Adrenal gland (tissue), 19 donors: ENCODE measurements at places on chromosomes 11 and 22.

- peaks cover 9% of the 10 kb centered on the region for H3K4me1 ChIP-seq
- no peaks in the 10 kb centered on the region for H3K36me3 ChIP-seq
- no peak overlapping the region for H3K4me3 ChIP-seq
- H3K27ac ChIP-seq: no peak overlapping the region
Observed at GRCh38 chr11:16876053-16876752, 137.8 kb downstream of the C11orf58 start.

DNA sequence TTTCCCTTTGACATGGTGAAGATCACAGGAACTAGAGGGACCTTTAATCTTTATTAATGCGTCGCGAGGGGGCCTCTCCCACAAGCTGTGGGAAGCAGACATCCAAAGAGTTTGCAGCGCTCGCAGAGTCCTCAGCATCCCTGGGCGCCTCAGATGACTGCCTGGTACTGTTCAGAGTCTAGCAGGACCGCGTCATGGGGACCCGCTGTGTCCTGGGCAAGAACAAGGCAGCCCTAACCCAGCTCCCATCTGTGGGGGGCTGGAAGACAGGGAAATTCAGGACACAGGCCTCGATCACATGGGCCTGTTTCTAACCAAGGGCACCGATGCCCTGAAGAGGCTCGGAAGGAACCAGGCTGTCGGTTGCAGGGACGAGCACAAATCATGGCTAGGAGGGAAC, 40.0 kb downstream of the CACNG2 start:
- peaks cover 3% of the 10 kb centered on the region for H3K27me3 ChIP-seq
- no peaks in the 10 kb centered on the region for H3K36me3 ChIP-seq
- H3K4me3 ChIP-seq: no peak overlapping the region
- H3K27ac ChIP-seq: no peak overlapping the region

GRCh38 chr11:11290354-11290753, 62.7 kb downstream of the CSNK2A3 start:
- H3K4me3 ChIP-seq: no peak overlapping the region
- H3K27me3 ChIP-seq: no peaks in the 10 kb centered on the region
- H3K27ac ChIP-seq: no peak overlapping the region
- DNase-seq: no peak
- H3K36me3 ChIP-seq: no peaks in the 10 kb centered on the region

DNA sequence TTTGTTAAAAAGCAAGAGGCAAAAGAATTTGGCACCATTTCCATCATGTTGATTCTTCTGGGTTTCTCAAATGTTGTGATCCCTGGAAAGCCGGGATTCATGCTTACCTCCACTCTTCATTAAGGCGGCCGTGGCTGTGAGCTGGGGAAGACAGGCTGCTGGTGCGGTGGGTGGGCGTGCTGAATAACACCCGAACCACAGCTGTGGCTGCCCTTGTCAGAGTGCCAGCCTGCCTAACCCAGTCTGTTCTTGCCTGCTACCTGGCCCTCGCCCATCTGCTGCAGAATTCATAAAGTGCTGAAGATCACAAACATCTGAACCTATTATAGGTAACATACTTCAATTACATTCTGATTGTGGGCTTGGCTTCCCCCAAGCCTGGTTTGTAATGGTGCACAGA, 95.8 kb upstream of the RCN1 start:
- H3K27me3 ChIP-seq: no peaks in the 10 kb centered on the region
- H3K4me1 ChIP-seq: no peaks in the 10 kb centered on the region
- H3K27ac ChIP-seq: no peak overlapping the region
- no peaks in the 10 kb centered on the region for H3K36me3 ChIP-seq
- DNase-seq: no peak
- no peak overlapping the region for H3K4me3 ChIP-seq

GRCh38 chr11:76277298-76278175, 71.2 kb upstream of the WNT11 start:
- peak; percentile 44 for DNase-seq
- H3K27me3 ChIP-seq: no peaks in the 10 kb centered on the region
- no peaks in the 10 kb centered on the region for H3K36me3 ChIP-seq

DNA sequence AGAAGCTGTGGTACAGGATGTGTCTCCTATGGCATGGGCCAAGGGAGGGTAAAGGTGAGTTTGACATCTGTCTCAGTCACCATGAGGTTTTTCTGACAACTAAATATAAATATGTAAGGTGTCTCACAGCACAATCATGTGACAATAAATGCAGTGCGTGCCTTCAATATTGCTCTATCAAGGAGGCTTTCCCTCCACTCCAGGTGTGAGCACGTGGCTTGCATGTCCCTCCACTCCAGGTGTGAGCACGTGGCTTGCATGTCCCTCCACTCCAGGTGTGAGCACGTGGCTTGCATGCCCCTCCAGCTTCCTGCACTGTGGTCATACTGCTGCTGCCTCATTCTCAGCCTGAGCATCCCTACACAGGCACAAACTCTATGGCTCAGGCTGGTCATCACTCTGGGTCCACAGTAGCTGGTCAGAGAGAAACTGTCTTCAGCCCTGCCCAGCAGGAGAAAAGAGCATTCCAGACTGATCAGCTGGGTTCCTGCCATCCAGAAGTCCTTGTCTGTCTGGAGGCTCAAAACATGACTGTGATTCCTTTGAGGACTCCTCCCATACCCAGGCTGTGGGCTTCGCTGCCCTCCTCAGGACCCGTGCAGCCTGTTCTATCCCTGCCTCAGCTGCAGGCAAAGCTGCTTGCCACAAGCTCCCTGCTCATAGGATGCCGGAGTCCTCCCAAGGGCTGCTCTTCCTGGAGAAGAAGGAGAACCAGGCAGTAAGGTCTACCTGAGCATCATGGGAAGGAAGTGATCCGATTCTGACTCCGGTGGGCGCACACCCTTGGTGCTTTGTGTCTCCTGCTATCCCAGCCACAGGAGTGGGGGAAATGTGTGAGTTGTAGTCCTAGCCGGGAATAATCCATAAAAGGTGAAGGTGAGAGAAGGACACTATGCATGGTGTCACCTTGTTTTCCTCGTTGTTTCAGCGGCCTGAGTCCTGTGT, 33.4 kb upstream of the VPREB1 start:
- H3K36me3 ChIP-seq: no peaks in the 10 kb centered on the region
- no peak overlapping the region for H3K27ac ChIP-seq
- H3K4me3 ChIP-seq: no peak overlapping the region
- peaks cover 7% of the 10 kb centered on the region for H3K27me3 ChIP-seq
- H3K4me1 ChIP-seq: no peaks in the 10 kb centered on the region

GRCh38 chr11:127648583-127648982, 648.0 kb upstream of the KIRREL3 start:
- DNase-seq: no peak
- H3K4me1 ChIP-seq: no peaks in the 10 kb centered on the region
- no peaks in the 10 kb centered on the region for H3K36me3 ChIP-seq
- no peaks in the 10 kb centered on the region for H3K27me3 ChIP-seq
- H3K27ac ChIP-seq: no peak overlapping the region

DNA sequence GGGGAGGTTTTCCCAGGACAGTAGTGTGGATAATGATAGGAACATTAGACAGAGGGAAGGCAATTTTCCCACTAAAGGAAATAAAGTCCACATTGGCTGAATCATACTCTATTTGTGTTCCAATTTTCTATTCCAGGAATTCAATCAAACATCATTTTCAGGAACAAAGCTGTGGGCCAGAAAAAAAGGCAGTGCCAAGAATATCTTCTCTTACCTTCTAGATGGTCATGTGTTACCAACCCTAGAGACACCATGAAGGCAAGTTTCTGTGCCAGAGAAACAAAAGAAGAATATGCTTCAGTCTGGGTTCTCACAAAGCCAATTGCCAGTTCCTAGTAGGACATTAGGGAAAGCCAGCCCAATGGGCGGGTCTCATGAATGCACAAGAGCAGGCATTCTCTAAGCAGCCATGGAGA, 27.5 kb downstream of the LARGE2 start:
- no peak overlapping the region for H3K4me3 ChIP-seq
- H3K4me1 ChIP-seq: peaks cover 3% of the 10 kb centered on the region
- no peak overlapping the region for H3K27ac ChIP-seq
- no peaks in the 10 kb centered on the region for H3K27me3 ChIP-seq

DNA sequence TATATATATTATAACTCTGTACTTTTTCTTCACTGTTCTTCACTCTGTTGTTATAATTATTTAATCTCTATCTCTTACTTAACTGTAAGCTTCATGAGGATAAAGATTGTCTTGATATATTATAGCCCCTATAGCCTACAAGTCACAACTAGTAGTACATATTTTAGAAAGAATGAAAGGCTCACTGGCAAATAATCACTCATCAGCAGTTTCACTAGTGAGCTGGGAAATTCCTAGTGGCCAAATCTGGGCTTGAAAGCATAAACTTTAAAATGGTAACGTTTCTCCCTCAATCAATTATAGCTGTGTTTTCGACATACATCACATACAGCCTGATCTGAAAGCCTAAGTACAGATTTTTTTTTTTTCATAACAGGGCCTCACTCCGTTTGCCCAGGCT, 42.5 kb downstream of the CTSC start:
- H3K4me1 ChIP-seq: peaks cover 8% of the 10 kb centered on the region
- no peak overlapping the region for H3K27ac ChIP-seq
- H3K36me3 ChIP-seq: no peaks in the 10 kb centered on the region
- no peak overlapping the region for H3K4me3 ChIP-seq
- no peaks in the 10 kb centered on the region for H3K27me3 ChIP-seq

GRCh38 chr11:122681735-122682134, 26.2 kb downstream of the UBASH3B start:
- no peak overlapping the region for H3K27ac ChIP-seq
- no peaks in the 10 kb centered on the region for H3K27me3 ChIP-seq
- H3K4me1 ChIP-seq: no peaks in the 10 kb centered on the region
- H3K4me3 ChIP-seq: no peak overlapping the region
- no peaks in the 10 kb centered on the region for H3K36me3 ChIP-seq

DNA sequence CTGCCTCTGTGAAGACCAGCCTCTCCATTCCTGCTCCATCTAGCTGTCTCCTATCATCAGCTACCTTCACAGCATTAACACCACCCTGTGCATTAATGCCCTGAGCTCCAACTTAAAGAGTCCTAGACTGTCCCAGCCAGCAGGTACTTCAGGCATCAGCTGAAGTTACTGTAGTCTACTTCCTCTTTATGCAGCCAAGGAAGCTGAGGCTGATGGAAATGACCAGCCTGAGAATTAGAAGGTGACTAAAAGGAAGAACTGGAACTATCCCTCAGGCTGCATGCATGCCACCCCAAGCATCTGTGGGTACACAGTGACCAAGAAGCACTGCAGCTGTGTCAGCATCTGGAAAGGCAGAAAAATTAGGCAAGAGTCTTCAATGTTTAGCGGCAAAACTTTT, 28.2 kb downstream of the MS4A10 start:
- no peaks in the 10 kb centered on the region for H3K27me3 ChIP-seq
- no peaks in the 10 kb centered on the region for H3K4me1 ChIP-seq
- H3K36me3 ChIP-seq: no peaks in the 10 kb centered on the region
- no peak for DNase-seq

- DNase-seq: no peak
- H3K27me3 ChIP-seq: peaks cover 25% of the 10 kb centered on the region
- H3K4me3 ChIP-seq: no peak overlapping the region
- no peaks in the 10 kb centered on the region for H3K36me3 ChIP-seq
Observed at GRCh38 chr11:69984457-69985261, 93.5 kb upstream of the ANO1 start.
